ENCODE measurements at places on chromosomes 16 and 17.

DNA sequence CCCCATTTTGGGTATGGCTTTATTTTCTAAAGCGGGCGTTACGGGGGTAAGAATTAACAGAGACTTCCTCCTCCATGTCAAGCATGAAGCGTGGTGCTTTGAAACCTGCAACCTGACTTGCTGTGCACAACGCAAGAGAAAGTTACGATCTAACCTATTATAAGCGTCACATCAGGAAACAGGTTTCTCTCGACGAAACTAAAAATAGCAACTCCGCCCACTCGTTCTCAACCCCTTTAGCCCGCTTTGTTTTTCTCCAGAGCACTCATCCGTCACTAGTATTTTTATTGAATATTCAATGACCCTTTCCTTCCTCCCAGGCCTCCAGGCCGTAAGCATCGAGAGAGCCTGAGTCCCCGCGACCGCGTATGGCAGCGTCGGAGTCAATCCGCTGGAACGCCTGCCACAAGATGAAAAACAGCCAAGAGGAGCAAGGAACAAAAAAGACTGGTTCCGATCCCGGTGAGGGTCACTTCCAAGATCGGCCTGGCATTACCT is 555 bp downstream of the NUP88 start:
- peak; percentile 21 for DNase-seq

DNA sequence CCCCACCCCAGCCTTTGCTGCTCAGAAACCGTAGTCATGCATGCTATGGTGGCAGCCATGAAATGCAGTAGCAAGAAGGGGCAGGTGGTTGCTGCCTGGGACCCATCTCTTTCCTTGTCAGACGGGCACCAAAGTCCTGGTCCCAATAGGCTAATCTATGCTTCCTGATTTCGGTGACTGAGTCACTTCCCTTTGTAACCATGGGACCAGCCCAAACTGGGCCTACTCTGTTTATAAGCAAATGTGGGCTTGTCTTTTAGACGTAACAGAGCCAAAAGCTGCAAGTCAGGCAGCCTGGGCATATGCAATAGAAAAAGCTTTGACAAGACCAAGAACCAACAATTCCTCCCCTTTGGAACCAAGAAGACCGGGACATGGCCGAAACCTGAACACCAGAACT is 99.1 kb upstream of the RBBP6 start:
- DNase-seq: no peak

GRCh38 chr17:34623856-34624766 is 44.7 kb downstream of the TMEM132E start:
- no peak for DNase-seq

- no peak for DNase-seq
These were observed 153.5 kb upstream of the RPL38 start for GRCh38 chr17:74049967-74050458.

DNA sequence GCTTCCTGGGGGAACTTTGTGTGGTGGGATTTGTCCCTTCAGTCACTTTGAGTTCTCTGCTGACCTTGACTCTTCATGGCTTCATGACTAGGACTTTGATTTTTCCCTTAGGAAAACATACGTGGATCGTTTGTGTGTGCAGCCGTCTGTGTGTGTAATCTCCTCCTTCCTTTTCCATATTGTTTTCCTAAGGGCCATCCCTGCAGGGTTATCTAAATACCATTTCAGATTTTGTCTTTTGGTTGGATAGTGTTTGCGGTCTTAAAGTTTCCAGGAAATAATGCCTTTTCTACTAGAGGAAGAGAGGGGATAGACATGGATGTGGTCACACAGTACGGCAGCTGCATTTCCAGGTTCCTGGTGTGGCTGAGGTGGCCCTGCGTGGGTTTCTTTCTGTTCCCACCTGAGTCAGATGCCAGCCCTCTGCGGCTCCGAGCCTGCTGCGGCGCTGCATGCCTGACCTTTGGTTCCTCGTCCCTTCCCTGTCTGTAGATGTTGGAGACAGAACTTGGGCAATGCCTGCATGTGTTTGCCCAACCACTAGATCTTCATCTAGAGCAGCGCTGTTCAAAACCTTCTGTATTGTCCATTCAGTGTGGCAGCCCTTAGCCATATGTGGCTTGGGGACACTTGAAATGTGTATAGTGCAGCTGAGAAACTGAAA is 72.0 kb upstream of the LGALS9 start:
- no peak for DNase-seq

DNA sequence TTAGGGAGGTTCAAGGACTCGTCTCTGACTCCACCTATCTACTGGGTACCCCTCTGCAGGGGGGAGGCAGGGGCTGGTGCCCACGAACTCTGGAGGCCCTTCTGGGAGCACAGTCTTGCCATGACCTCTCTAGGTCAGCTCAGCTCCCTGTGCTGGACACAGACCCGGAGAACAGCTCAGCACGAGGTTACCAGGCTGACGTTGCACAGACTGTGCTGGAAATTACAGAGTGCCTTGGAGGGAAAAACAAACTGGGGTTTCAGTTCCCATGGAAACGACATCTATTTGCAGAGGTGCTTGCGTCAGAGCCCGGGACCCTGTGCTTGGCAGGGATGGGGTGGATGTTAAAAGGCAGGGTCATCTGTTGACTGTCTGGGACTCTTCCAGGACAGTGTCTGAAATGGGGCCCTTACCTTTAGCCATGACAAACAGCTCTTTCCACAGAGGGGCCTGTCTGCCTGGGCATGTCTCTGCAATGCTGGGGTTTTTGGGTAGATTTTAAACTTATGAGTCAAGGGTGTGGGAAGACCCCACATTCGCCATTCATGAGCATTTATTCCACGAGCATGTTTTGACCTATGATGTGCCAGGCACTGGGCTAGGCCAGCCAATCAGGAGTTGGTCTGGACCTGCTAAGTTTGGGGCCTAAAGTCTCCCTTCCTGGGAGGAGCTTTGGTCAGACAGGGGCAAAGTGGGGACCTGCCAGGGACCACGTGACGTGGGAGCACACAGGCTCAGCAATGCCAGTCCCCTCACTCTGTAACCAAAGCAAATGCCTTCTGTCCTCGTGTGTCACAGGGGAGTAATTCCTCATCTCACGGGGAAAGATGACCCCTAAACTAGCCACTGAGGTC is 22.5 kb downstream of the CCR7 start:
- DNase-seq: no peak

DNA sequence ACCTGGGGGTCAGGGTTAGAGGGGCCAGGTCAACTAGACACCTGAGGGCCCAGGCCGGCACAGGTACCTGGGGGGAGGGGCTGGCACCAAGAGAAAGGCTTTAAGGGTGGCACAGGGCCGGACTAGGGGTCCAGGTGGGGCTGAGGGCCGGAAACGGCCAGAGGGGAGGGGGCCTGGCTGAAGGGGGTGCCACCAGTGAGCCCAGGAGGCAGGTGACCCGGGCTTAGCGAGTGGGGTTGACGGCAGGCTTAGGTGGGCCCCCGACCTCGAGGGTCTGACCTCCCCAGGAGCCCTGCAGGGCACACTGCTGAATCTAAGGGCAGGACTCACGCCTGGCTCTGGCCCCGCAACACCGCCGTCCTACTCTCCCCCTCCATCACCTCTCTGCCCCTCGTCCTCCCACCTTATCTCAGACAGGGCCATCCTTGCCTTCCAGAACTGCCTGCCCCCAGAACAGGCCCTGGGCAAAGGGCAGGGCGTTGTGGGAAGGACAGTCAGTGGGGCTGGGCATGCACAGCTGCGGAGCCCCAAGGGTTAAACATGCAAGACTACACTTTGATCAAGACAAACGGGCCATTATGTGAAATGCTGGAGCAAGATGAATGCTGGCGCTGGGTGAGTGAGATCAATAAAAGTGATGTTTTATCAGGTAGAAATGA is 44.4 kb downstream of the ACTG1 start:
- no peak for DNase-seq

DNA sequence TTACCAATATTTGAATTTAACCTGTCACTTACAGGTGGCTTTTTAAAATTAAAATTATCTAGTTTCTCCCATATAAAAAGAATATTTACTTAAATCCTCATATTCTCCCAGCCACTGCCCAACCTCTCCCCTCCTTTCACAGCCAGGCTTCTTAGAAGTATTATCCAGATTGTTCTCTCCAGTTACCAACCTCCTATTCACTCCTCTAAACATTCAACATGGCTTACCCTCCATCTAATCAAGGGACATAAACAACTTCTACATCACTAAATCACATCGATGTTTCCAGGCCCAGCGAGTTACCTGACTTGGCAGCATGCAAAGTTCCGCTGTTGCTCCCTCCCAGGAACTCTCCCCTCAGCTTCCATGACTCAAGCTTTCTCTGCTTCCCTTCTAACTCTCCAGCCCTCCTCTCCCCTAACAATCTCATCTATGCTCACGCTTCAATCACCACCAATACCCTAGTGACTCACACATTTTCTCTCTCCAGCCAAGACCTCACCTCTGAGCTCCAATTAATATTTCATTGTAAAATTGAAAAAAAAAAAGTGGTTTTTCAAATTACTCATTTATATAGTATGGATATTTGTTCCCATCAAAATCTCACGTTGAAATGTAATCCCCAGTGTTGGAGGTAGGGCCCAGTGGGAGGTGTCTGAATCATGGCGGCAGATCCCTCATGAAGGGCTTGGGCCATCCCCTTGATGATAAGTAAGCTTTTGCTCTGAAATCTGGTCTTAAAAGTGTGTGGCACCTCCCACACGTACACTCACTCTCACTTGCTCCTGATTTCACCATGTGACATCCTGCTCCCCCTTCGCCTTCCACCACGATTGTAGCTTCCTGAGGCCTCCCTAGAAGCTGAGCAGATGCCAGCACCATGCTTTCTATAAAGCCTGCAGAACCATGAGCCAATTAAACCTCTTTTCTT is 88.5 kb downstream of the HELZ start:
- no peak for DNase-seq

DNA sequence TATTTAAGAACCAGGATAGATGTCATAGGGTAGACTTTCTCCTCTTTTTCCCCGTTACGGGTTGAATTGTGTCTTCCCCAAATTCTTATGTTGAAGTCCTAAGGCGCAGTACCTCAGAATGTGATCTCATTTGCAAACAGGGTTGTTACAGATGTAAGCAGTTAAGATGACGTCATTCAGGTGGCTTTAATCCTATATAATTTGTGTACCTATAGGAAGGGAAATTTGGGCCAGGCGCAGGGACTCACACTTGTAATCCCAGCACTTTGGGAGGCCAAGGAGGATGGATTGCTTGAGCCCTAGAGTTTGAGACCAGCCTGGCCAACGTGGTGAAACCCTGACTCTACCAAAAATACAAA is 99.5 kb upstream of the DHX40 start:
- no peak for DNase-seq

DNA sequence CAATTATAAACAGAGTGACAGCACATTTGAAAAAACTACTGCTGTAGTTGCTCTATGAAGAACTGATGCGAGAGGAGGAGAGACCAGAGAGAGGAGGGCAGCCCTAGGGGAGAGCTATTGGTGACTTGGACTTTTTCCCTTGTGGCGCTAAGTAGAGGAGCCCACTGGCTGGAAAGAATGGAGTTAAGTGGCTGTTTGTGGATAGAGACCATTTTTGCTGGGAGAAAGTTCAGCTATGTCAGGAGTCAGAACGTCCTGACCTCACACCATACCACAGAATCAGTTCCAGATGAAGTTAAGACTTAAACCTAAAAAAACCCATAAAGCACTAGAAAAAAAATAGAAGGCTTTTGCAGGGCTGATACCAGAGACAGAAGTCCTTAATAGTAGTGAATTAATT is 2.0 kb downstream of the POLR2A start:
- DNase-seq: no peak

DNA sequence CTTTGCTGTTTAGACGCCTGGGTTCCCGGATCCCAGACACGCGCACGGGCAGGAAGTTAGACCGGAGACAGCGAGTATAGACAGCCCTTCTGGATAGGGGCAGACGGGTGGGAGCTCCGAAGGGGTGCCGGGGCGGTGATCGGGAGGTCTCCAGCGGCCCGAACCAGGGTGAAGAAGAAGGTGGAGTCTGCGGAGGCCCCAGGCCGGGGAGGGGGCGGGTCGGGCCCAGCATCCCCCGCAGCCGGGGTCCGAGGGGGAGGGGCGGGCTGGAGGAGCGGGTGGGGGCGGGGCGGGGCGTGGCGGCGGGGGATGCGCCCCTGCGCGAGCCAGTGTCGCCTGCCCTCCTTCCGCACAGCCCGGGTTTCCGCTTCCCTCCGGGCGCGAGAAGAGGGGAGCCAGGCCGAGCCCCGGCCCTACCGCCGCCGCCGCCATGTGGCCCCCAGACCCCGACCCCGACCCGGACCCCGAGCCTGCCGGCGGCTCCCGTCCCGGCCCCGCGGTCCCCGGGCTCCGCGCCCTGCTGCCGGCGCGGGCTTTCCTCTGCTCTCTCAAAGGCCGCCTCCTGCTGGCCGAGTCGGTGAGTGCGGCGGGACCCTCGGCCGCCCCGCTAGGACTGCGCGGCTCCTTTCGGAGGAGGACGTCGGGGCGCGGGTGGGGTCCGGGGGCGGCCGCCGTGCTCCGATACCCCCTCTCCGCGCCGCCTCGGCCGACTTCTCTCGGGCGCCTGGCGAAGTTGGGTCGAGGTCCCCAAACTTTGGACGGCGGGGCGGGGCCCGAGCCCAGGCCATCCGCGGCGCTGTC is at the start of gene CMTM3:
CMTM3 (plus strand) TSS at position 329 of the 801 bp plus-strand sequence; CDS start at position 431, 102 bp downstream.
- peak; percentile 63 for DNase-seq

- DNase-seq: no peak
These were observed 724 bp downstream of the GAA start for GRCh38 chr17:80101946-80102663.

DNA sequence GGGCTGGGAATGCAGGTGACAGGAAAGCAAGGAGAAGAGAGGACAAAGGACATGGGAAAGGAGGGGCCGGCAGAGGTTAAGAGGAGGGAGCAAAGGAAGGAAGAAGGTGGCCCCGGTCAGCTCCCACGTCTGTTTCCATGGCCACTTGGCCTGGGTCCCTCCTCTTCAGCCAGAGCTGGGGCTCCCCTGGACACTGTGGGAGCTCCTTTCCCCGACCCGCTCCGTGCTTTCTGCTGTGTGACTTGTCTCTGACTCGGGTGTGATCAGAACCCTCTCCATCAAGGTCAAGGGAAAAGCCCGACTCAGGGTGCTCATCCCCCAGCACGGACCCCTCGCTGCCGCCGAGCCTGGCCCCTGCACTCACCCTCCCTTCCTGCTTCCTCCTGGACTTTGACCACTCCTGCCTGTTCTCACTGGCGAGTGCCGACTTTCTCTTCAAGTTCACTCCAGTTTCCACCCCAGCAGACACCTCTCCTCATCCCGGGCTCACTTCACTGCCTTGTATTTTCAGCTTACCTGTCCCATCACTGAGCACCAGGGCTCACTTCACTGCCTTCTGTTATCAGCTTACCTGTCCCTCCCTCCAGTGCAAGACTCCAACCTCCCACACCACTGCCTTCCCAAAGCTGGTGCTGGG is 61.2 kb downstream of the MEAK7 start:
- DNase-seq: no peak

GRCh38 chr16:27839419-27839818 is 224.1 kb downstream of the GSG1L start:
- DNase-seq: no peak
